ENCODE measurements at places on chromosomes 6 and 20.

DNA sequence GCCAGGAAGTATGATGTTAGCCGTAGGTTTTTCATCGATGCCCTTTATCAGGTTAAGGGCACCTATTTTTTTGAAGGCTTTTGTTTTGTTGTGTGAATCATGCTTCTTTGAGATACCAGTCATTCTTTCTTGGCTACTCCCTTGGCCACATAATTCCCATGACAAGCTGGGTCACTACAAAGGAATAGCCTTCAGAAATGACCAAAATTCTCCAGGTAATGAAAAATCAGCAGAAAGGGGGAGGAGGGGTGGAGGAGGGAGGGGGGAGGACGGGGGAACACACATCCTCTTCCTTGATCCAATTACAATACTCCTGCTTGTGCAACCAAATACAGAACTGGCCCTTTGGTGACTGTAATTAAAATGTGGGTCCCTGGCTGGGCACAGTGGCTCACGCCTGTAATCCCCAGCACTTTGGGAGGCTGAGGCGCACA lies 21.7 kb upstream of the TGM2 start:
- no peak for DNase-seq

- DNase-seq: no peak
Measured at GRCh38 chr6:38310061-38310460, 329.7 kb downstream of the BTBD9 start.

- DNase-seq: no peak
Measured at GRCh38 chr20:10721137-10721896, 47.5 kb upstream of the JAG1 start.

DNA sequence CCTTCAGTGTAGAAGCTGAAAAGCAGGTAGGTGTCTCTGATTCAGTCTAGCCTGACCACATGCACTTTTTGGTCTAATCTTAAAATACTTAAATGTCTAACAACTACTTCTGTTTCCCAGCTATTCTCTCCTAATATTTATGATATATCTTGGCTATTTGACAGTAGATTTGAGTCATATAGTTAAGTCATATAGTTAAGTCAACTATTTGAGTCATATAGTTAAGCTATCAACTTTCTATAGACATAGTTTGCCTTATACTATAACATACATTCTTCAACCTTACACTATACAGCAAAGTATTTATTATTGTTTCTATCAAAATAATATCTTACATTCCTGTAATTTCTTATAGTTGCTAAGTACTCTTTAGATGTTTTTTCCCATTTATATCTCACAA lies 110.9 kb downstream of the GMDS start:
- DNase-seq: no peak

DNA sequence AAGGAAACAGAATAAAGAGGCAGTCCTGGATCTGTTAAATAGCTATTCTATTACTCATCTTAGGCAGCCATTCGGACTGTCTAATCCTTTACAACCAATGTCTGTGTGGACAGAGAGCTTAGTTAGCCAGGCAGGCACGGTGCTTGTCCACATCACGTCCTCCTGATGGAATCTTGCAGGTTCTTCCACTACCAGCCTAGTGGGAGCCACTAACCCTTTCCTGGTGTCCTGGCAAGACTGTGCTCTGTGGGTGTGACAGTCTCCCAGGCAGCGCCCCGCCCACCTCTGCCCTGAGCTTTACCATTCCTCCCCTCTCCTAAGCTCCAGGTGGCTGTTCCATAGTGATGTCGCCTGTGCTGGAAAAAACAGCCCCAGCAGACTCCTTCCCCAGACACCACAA lies 78.3 kb upstream of the CLDN20 start:
- peak; percentile 34 for DNase-seq

DNA sequence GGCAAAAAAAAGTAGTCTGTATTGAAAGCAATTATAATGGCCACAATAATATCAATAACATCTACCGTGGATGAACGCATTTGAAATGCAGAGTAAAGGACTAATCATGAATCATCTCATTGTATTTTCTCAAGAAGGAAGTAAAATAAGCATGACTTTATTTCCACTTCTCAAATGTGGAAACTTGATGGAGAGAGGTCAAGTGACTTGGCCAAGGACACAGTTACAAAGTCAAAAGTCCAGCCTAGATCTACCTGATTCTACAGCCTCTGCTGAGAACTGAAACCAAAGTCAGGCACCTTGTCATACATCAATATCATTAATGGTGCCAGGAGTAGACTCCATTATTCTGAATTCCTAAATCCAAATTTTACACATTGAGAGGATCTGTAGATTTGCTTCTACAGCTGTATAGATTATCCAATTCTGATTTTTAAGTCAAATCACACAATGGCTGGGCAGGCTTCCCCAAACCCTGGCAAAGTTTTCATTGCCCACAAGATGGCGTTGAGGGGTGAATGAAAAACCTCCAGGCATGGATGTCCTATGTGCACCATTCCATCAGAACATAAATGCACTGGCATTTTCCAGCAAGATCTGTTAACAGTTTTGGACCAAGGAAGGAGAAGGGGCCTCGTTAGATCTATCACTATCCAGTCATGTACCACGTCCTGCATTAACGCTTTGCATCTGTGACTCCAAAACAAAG lies 423.1 kb downstream of the MAFB start:
- no peak for DNase-seq

GRCh38 chr6:31462026-31462963 lies 35.6 kb upstream of the MICB start:
- no peak for DNase-seq

GRCh38 chr6:131177996-131178395 lies 42.7 kb downstream of the AKAP7 start:
- no peak for DNase-seq

GRCh38 chr20:10465135-10465534 lies 30.0 kb downstream of the SLX4IP start:
- no peak for DNase-seq

DNA sequence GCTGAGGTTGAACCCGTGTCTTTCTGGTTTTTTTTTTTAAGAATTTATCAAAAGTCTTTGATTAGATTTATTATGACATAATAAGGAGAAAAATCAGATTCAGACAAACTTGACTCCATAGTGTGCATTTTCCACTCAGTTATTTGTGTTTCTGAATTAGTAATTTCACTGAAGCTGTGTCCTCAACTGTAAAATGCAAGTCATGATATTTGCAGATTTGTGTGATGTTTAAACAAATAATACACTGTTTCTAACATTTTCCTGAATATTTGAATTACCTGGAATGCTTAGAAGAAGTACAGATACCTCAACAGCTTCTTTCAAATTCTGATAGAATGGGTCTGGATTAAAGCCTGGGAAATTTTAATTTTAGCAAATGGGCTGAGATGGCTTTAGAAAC lies 1050.3 kb upstream of the MAP3K7 start:
- no peak for DNase-seq

DNA sequence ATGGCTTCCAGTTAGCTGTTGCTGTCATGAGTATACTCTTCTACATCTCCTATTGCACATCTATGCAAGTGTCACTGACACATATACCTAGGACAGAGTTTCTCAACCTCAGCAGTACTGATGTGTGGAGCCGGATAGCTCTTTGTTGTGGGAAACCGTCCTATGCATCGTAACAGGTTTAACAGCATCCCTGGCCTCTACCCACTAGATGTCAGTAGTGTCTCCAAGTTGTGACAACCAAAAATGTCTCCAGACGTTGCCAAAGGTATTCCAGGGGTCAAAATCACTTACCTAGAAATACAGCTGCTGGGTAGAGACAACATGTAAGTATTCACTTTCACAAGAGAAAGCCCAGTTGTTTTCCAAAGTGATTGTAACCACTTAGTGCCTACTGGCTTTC lies 637.6 kb downstream of the RNF144B start:
- DNase-seq: no peak

- DNase-seq: no peak
Measured at GRCh38 chr20:46802722-46803121, 91.9 kb upstream of the EYA2 start.

- no peak for DNase-seq
Measured at GRCh38 chr6:125392682-125393081, 90.9 kb upstream of the HDDC2 start.

DNA sequence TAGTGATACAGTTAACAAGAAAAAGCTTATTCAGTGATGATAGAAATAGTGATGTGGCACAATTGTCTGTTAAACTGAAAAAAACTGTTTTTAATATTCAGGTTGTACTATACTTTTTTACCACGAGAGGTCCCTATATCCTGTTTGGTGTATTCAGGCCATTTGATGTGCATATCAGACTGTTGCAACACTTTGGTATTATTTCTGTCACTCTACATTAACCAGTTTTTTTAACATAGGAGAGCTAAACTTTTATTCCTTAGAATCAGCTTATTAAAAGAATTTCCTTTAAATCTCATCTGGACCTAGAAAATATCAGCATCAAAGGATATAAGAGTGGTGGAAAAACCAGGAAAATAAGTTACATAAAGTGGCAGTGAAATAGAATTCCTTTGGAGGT lies 36.8 kb downstream of the TSPYL4 start:
- DNase-seq: no peak

DNA sequence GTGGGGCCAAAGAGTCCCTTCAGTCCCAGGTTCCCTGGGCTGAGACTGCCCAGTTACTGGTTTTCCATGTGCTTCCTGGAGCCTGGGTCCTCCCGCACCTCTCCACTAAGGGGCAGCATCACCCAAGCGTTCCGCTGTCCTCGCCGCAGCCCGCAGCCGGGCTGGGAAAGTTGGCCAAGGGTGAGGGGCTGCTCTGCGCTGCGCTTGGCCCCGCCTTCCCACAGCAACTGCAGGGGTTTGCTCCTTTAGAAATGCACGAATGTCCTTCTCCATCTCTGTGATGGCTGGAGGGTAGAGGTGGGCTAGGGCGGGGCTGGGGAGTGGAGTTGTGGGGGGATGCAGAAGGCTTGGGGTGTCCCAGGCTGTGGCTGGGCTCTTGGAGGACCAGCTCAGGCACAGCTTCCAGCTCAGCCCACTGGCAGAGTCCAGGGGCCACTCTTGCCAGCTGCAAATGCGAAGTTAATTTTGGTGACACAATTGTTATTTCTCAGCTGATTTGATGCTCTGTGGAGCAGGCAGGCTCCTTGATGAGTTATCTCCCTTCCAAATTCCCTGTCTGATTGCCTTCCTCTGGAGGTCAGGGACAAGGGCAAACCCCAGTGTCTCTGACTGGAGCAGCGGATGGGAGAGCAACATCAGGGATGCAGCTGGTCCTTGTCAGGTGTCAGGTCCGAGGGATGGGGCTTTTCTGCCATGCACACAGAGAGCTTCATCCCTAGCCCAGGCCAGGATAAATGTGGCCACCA lies 63.2 kb downstream of the NOL4L start:
- DNase-seq: peak; percentile 75

DNA sequence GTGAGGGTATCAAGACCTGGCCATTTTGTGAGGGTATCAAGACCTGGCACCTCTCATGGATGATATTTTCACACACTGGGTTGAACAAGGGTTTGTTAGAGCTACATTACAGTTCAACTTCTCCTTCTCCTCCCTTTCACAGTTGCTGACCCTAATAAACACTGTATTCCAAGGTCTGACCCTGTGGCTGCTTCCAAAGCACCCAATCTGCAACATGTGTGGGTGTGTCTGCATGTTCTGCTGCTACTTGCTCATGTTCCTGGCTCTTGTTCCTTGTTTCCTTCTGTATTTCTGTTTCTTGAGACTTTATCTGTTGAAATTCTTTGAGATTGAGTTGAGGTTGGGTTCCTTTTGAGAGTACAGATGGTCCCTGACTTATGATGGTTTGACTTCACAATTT lies 162.1 kb upstream of the GMDS start:
- no peak for DNase-seq

DNA sequence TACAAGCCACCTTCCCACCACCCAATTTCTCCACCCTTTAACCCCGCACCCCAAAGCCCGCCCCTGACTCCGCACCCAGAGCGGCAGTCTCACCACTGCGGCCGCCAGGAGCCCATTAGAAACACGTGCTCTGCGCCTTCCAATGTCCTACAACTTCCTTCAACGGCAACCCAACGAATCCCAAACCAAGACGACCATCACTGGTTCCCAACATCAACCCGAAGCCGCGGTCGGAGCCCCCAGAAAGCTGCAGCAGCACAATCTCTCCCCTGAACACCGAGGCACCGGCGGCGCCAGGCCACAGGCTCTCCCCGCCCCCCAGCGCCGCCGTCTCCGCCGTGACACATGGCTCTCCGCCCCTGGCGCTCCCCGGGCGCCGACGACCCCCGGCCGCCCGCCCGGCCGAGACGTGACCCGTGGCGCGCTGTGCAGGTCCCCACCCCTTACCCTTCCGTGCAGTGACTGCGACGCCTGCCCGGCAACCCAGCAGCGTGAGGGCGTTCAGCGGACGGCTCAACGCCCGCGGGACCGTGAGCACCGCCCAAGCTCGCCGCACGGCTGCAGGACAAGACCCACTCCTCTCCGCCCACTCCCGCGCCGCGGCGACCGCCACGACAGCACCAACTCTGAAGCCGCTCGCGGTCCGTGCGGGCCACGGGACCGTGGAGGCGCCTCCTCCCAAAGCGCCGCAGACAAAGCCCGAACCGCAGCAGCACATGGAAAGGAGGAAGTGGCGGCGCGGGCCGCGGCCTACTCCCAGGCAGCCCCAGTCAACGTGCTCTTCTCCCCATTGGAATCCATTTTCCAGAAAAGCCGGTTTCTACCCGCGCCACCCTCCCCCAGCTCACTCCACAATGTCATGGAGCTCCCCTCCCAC lies 551 bp downstream of the SYNCRIP start:
- peak; percentile 62 for DNase-seq

DNA sequence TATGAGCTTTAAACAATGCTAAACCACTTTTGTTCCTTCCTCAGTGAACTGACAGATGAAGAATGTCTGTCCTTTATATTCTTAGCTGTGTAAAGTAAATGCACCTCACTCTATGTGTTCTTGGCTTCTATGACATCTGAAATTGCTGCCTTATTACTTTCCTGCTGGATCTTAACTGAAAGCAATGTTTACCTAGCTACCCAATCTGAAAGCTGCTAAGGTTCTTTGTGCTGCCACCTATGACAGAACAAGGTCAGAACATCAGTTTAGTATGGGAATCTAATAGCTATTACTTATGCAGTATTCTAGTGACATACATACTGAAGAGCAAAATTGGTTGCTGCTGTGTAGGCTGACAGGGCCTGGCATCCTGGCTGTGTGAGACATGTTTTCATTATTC lies 444.1 kb downstream of the KHDRBS2 start:
- no peak for DNase-seq

GRCh38 chr6:170455335-170455979 lies 97.7 kb downstream of the PSMB1 start:
- no peak for DNase-seq

- no peak for DNase-seq
Measured at GRCh38 chr20:36607586-36608387, 2.2 kb downstream of the RAB5IF start.

DNA sequence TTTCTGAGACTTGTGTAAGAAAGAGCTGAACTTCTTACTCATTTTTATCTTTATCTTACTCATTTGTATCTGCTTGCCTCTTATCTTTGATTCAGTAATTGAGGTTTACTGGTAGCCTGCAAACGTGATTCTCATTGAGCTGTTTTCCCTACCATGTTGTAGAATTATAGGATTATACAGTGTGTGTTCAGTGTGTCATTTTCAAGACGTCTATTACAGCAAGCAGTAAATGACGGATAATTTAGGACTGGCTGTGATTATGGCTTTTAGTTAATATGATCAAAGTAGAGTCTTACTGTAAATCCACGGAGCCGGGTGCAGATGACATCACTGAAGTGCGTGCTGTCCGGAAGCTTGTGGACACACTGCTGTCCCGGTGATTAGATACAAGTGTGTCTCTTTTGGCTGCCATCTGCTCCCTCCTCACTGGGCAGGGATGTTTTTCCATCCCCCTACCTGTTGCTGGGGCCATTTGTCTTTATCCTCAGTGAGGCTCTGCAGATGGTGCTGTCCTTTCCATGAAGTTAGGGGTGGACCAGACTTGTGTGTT lies 6.0 kb downstream of the NELFCD start:
- DNase-seq: no peak

- DNase-seq: no peak
Measured at GRCh38 chr6:66210964-66211363, 503.9 kb upstream of the EYS start.
